ENCODE measurements at places on chromosomes 11 and 22. TPM values are rescaled to one million over a fixed set of nuclear protein-coding genes. Genes with fewer than 3 reads are reported as not detected.

The ART1 gene
- total RNA-seq, result not detected

GRCh38 chr11:23166376-23166775 is 306.1 kb upstream of the CCDC179 start:
- no peak for DNase-seq

The MYO18B gene
- 2.3 TPM for total RNA-seq

DNA sequence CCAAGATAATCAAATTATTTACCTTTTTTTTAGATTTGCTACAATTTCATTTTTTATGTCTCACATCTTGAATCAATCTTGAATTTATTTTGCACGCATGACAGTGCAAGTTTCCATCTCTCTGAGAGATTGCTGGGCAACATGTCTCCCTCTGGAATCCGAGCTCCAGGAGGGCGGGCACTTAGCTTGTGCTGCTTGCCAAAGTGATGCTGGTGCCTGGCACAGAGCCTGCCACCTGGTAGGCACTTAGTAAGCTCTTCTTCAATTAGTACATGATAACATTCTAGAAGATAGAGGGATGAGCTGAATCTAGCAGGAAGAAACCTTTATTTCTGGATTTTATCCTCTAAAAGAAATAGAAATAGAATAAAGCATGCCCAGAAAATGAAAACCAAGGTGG is 27.5 kb upstream of the OR9I1 start:
- no peak for DNase-seq

- no peak for DNase-seq
These were observed 191.9 kb upstream of the DDI1 start for GRCh38 chr11:103844327-103845215.

The CREB3L1 gene
- 3.3 TPM for total RNA-seq

DNA sequence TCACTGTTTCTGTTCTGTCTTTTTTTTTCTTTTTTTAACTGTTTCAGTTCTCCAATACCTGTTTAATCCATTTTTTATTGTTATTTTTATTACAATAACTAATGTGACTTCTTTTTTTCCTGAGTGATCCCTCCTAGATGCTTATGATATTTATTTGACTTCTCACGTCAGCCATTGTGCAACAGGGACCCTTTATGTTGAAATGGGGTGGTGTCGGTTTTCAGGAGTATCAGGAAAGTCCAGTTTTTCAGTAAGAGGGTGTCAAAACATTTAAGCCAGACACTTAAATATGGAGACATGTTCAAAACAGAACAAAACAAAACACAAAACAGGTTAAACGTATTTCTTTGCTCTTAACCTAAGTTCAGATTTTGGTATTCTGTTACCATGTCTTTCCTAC is 418.8 kb downstream of the DYNC2H1 start:
- no peak for DNase-seq

- peak; percentile 5 for DNase-seq
These were observed 34.6 kb downstream of the FAM118A start for GRCh38 chr22:45344334-45344733.

GRCh38 chr11:88480223-88480622 is 142.7 kb upstream of the CTSC start:
- peak; percentile 82 for DNase-seq
